ENCODE measurements at places on chromosomes 3 and 15. TPM values are rescaled to one million over a fixed set of nuclear protein-coding genes. Genes with fewer than 3 reads are reported as not detected.

IGSF10 gene
- total RNA-seq = 0.14 TPM

GCSAM gene
- total RNA-seq = not detected

ERC2 gene
- not detected for total RNA-seq

TRIM42 gene
- not detected for total RNA-seq

ALPK3 gene
- total RNA-seq = 0.57 TPM

RNF168 gene
- total RNA-seq = 26.1 TPM

NECTIN3 gene
- total RNA-seq = 163 TPM

SLC12A1 gene
- total RNA-seq = not detected

DIS3L gene
- total RNA-seq = 16.4 TPM

SOX14 gene
- total RNA-seq = not detected

LTK gene
- total RNA-seq = 3.9 TPM

CGNL1 gene
- total RNA-seq = 0.72 TPM

KCNH8 gene
- total RNA-seq = not detected

TMEM266 gene
- not detected for total RNA-seq

HRG gene
- total RNA-seq = not detected

SAXO2 gene
- total RNA-seq = 1.3 TPM

FBXL22 gene
- total RNA-seq = not detected

CHDH gene
- total RNA-seq = 0.29 TPM

LRTM1 gene
- total RNA-seq = not detected

GTF2E1 gene
- total RNA-seq = 17.5 TPM

CLDN18 gene
- not detected for total RNA-seq

CHST14 gene
- total RNA-seq = 14.4 TPM

EOMES gene
- not detected for total RNA-seq

GOLGA8G gene
- total RNA-seq = not detected

CD276 gene
- 137 TPM for total RNA-seq

CXCR6 gene
- total RNA-seq = 0.22 TPM

ZPLD1 gene
- total RNA-seq = 0.14 TPM

WDR76 gene
- 1.5 TPM for total RNA-seq

CASR gene
- total RNA-seq = not detected

TTLL13 gene
- total RNA-seq = not detected

CHRFAM7A gene
- not detected for total RNA-seq

C3orf22 gene
- total RNA-seq = not detected

CORO2B gene
- total RNA-seq = 10.7 TPM

WDR72 gene
- not detected for total RNA-seq

UROC1 gene
- total RNA-seq = not detected

GABRR3 gene
- total RNA-seq = not detected

CIDEC gene
- not detected for total RNA-seq

STXBP5L gene
- total RNA-seq = not detected

CCDC54 gene
- total RNA-seq = not detected

STARD5 gene
- total RNA-seq = 24.3 TPM

GPR62 gene
- total RNA-seq = not detected
